Panc1 (cell line): ENCODE measurements at places on chromosomes 6 and 20.

GRCh38 chr20:8361006-8361652 lies 229.1 kb downstream of the PLCB1 start:
- DNase-seq, result no peak

DNA sequence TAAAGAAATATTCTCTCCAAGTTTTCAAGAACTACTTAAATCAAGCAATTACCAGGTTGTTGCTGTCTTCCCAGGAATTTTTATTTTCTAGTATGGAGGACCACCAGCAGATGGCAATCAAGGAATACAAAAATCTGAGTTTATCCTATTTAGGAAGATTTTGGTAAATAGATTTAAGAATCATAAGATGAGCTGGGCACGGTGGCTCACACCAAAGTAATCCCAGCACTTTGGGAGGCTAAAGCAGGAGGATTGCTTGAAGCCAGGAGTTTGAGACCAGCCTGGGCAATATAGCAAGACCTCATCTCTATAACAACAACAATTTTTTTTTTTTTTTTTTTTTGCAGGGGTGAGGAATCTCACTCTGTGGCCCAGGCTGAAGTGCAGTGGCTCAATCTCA lies 19.3 kb upstream of the SEC63 start:
- no peak for DNase-seq

DNA sequence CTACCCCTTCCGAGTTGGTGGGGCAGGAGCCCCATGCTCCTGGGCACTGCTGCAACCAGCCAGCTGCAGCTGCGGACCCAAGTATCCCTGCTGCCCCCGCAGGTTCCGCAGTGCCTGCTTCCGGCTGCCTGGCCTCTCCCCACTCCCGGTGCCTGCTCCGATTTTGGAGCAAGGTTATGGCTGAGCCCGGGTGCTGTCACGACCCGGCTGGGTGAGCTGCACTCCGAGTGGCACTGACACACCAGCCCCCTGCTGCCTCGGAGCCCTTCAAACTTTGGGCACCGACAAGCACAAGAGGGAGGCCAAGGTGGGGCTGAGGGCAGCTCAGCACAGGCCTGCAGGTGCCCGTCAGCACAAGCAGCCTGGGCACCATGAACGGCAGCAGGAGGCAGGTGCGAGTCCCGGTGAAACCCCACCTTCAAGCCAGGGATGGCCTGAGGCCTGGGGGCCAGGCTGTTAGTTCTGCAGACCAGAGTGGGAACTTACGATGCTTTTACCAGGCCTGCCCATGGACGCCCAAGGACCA lies 25.9 kb upstream of the HACE1 start:
- no peak for DNase-seq

GRCh38 chr6:133726188-133726587 lies 162.7 kb upstream of the TCF21 start:
- DNase-seq, result no peak

- DNase-seq, result no peak
Measured at GRCh38 chr20:50387996-50388332, 122.2 kb upstream of the PTPN1 start.

- no peak for DNase-seq
Measured at GRCh38 chr6:109258129-109258528, 124.1 kb downstream of the CD164 start.

GRCh38 chr6:113672491-113673149 lies 184.5 kb upstream of the MARCKS start:
- no peak for DNase-seq

DNA sequence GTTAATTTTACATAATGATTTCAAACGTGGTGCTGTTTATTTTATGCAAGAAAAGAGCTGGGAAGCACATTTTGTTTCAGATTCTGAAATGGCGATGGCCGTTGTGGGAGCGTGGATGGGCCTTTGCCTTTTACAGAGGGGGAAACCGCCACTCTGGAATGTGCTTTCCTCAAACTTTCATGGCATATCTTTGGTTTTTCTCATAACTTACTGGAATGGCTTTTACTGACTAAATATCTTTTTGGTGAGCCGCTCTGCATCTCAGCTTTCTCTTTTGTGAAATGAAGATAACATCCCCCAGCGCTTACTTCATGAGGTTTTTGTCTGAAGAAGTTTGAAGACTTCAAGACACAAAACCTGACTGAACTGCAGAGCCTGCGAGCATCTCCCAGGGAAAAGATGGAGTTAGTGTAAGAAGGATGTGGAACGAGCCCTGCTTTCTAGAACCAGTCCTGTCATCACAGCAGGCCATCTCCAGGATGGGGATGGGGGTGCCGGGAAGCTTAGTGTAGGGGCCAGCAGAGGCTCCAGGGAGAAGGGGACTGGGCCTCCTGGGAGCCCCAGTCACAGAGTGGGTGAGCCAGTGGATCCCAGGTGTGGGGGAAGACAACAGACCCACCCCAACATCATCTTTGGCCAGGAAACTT lies 61.8 kb upstream of the TIAM2 start:
- DNase-seq, result no peak

DNA sequence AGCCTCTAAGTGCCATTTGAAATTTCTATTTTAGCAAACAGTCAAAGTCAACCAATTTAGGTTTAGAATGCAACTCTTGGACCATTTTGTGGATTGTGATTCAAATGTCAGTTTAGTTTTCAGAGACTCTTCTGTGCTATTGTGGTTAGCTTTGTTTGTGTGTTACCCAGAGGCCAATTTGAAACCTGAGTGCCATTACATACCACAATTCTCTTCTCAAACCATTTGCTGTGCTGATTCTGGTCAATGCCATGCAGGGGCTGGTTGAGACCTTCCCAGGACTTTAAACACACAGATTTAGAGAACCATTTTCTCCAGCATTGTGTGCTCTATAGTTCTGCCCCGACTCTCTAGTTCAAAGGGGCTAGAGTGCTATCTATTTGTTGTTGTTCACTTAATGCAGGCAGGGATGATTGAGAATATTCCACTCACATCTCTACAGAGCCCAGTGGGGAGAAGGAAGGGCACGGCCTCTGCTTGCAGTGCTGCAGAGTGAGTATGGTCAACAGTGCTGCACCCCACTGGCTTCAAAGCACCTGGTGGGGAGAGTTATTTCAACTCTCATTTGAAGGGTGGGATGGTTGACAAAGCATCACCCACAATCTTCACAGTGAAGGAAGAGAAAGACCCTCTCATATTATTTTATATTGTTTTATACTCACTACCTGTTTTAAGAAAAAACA lies 738.2 kb downstream of the COL12A1 start:
- no peak for DNase-seq

GRCh38 chr6:90397929-90398674 lies 101.5 kb upstream of the BACH2 start:
- no peak for DNase-seq

- DNase-seq, result no peak
Measured at GRCh38 chr6:34059136-34059731, 86.7 kb downstream of the GRM4 start.

DNA sequence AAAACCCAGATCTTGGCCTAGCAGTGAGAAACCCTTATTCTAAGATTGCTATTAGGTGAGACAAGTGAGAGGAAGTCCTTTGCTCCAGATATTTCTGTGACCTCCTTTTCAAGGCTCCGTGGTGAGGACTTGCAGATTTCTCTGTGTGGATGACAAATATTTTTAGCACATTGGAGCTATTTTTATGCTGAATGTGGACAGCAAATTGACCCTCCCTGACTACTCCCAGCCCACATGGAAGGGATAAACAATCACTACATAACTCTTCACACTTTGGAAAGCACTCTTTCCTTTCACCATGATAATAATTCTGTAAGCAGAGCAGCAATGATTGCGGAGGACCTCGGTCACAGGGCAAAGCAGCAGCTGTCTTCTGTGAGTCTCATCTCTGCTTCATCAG lies 88.0 kb upstream of the ADGRF1 start:
- no peak for DNase-seq

DNA sequence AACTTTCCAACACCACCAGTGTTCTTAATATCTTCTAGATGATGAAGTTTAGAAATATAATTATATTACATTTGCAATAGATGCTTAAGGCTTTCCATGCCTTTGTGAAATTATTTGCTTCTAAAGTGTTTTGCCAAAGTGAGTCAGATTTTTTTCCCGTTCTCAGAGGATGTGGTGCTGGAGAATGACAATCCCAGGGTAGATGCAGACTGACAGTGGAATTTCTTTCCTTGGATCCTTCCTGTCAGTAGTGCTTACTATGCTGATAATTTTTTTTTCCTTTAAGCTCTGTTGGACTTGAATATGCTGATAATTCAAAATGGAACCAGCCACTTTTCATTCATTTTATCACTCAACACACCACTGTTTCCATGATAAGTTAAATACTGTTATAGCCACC lies 59.9 kb upstream of the SOX4 start:
- DNase-seq, result no peak

GRCh38 chr6:158923805-158924498 lies 76.0 kb downstream of the RSPH3 start:
- DNase-seq, result no peak

- DNase-seq, result no peak
Measured at GRCh38 chr6:12717356-12717755, 789 bp downstream of the PHACTR1 start.

DNA sequence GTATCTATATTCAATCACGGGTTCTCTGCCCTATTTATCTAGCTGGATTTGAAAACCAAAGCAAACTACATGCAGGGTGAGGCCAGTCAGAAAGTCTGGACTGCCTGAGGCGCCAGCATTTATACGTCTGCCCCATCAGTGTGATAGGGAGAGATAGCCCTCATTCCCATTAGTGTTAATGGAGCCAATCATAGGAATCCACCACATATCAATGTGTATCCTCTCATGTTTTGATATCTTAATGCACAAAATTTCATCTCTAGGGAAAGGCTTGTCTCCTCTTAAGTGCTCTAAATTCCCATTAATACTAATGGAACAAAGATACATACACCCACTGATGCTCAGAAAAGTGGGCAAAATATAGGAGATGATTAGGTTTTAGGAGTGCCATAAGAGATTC lies 376.2 kb downstream of the BTBD3 start:
- no peak for DNase-seq

GRCh38 chr20:58692579-58693225 lies at the start of gene NPEPL1:
Gene NPEPL1, plus strand, starts transcription at chr20:58692800. Its CDS starts 101 bp downstream, at chr20:58692901.
- no peak for DNase-seq

GRCh38 chr6:55545791-55546190 lies 33.2 kb downstream of the HMGCLL1 start:
- no peak for DNase-seq

DNA sequence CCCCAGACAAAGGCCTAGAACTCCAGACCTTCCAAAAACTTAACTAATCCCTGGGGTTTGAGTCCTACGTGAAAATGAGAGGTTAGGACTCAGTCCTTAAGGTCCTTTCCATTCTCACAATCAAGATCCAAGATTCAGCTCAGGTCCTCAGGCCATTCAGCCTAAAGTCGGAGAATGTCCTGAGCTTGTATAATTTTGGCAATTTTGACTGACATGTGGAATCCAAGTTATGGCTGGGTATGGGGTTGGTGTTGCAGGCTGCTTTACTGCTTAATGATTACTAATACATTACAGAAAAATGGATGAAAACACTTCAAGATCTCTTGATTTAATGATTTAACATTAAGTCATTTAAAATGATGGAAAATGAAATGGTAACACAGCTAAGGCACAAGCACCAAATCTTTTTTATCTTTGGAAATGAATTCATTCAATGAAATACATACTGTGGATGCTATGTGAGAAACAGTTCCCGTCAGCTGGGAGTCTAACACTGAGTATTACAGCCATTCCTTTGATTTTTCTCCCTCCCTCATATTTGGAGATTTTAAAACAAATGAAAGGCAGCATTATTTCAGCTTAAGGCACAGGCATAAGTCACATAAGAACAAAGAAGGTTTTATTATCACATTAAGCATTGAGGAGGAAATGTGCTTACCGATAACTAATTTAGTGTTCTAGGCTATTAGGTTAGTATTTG lies 1.3 kb downstream of the ARHGAP18 start:
- DNase-seq, result no peak

- DNase-seq, result no peak
Measured at GRCh38 chr6:131159578-131159977, 24.3 kb downstream of the AKAP7 start.

GRCh38 chr20:53964501-53965253 lies 105.7 kb downstream of the BCAS1 start:
- no peak for DNase-seq

GRCh38 chr6:143279385-143279784 lies 171.1 kb downstream of the ADAT2 start:
- peak; percentile 5 for DNase-seq

GRCh38 chr6:113842165-113842564 lies 15.0 kb upstream of the MARCKS start:
- DNase-seq, result no peak

DNA sequence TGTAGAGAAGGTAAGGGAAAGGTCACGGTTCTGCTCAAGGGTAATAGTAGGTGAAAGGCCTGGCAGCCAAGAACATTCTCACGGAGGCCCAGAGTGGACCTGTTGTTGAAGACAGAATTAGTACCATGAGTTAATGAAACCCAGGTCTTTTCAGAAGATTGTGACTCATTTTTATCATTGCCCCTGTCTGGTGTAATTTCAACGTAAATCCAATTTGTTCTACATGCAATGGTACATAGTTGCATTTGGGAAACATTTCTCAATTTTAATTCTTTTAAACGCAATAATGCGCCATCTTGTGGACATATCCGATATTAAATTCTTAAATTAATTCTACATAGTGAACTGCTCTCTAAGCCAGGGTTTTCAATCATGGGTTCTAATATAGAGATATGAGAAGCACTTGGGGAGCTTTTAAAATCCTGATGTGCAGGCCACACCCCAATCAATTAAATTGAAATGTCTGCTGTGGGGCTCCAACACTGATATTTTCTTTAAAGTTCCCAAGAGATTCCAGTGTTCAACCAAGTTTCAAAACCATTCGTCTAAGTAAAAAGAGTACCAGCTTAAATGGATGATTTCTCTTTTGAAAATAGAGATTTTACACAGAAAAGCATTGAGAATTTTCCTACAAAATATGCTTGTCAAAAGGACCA lies 257.4 kb downstream of the PLCB1 start:
- DNase-seq, result peak; percentile 1

DNA sequence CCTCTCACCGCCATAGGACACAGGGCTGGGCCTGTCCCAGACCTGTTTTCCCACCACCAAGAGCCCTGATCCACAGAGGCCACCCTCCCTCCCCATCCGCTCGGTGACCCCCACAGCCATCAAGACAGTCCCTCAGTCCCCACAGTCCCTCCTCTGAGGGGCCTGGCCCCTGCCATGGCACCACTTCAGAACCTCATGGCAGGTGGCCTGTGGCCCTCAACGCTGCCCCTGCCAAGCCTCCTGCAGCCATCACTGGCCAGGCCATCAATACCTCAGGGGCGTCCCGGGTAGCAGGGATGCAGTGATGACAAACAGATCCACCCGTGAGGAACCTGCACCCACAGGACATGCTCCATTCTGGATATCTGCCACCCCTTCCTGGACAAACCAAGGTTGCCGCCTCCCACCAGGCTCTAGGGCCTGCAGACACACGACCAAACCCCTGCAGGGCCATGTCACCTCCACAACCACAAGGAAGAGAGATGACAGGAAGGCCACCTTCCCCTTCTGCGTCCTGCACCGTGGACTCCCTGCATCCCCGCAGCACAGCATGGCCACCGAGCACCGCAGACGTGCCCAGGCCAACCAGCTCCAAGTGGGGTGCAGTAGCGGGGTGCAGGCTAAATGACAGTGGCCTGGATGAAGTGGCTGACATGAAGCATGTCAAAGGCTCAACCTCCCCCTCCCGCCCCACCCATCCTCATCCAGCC lies 14.0 kb downstream of the TAF4 start:
- no peak for DNase-seq
